Astrocyte of the spinal cord (primary cell): ENCODE measurements at places on chromosomes 3 and 15.

GRCh38 chr3:47310391-47310790, 27.6 kb downstream of the KLHL18 start:
- DNase-seq: no peak

DNA sequence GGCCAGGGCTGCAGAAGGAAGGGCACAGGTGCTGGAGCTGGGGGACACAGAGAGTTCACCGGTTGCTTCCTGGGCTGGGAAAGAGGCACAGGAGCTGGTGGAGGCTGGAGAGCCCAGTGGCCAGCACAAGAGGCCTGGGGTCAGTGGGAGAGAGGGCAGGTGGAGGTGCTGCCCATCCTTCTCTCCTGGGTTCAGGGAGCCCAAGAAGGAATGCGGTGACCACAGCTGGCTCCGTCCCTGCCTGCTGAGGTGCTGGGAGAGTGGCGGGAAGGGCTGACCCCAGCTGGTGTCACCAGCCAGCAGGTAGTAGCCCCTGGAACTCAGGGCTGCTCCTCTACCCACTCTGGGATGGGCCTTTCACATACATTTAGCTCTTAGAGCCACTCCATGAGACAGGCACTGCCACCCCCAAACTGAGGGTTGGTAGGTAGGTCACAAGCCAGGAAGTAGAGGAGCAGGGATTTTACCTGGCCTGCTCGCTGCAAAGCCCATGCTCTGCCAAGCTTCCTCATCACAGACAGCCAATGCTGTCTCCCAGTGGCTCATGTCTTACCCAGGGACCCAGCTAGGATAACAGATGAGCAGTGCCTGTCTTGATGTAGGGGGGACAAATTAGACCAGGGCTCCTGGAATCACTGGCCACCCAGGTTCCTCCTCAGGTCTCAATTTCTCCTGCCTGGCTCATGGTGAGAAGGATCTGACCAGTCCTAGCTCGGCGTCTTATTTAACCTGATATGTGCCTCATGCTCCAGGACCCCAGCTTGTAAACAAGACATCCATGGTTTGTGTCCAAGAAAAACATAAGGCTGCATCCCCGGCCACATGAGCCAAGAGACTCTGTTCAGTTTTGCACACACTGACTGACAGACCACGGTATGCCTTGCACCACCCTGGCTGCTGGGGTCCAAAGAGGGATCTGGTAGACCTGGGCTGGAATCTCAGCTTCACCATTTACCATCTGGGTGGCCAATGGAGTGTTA, 119.2 kb downstream of the CORO2B start:
- no peak for DNase-seq

GRCh38 chr3:137081711-137082110, 123.9 kb downstream of the IL20RB start:
- no peak for DNase-seq

GRCh38 chr3:95338446-95338845, 1275.6 kb downstream of the NSUN3 start:
- DNase-seq: no peak

GRCh38 chr3:56914646-56915045, 112.9 kb upstream of the ARHGEF3 start:
- DNase-seq: no peak

DNA sequence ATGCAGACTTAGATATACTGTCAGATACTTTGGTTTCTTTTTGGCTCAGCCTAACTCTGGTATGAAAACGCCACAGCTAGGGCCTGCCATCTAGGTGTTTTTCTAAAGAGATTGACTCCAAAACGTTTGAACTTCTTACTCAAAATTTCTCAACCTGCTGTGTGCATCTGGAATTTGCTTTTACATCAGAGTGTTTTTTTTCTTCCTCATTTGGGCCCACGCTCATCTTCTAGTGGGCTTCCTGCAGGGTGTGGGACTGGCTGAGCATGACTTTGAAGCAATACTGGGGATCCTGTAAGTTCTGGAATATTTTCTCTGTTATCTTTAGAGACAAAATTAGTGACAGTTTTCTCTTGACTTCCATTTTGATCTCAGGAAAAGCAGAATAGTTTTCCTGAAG, 117.8 kb downstream of the NR1D2 start:
- peak; percentile 34 for DNase-seq

DNA sequence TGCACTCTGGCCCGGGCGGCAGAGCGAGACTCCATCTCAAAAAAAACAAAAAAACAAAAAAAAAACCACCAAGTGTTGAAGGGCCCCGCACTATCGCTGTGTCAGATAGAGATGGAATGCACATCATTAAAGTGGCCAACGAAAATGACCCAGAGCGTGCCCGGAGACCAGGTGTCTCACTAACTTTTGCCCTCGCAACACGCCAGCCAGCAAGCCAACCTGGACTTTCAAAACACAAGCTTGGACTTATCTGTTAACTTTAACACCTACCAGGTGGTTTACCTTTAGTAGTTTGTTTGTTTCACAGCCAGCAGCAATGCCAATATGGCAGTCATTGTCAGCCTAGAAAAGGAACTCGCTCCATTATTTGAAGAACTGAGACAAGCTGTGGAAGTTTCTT, 28.6 kb downstream of the FAM174B start:
- DNase-seq: no peak

GRCh38 chr3:193971261-193971751, 164.6 kb upstream of the HES1 start:
- DNase-seq: peak; percentile 79

DNA sequence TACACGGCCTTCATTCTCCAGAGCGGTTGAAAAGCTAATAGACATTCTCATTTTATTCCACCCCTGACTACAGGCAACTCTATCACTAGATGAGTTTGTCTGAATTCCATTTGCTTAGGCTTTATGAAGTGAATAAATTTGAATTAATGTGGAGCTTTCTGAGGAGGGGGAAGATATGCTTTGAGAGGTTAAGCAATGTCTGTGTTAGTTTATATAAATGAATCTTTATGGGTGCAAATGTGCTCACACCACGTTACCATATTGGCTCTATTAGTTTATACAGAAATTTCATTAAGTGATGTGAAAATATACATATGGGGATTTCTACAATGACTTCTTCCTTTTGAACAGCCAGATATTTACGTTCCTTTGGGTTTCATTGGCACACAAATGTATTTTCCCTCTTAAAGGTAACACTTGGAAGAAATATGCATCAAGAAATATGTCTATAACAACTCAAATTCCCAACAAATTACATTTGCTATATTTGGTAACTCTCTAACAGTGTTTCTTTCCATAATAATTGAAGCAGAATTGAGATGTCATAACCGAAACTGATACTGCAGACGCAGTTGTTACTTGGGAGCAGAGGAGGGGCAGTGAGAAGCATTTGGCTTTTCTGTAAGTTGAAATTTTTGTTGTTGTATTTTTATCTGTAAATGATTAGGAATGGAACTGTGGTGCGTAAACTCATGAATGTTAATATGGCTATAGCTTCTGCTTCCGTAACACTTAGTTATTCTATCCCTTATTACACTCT, 359.4 kb downstream of the CACNA2D3 start:
- no peak for DNase-seq

DNA sequence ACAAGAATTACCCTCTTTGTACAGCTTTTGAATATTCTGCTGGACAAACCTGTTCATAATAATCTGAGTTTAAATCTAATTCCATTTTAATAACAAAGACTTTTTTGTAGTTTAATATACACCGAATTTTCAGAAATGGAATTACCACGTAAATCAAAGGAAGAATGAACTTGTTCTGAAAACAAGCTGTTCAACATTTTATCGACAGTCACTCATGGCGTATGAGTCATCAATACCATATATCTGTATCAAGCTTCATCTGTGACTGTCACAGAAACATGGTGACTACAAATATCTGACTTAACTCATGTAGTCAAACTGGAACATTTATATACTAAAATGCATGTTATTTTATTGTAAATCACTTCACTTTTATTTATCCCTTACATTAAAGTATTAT, 90.0 kb downstream of the EFL1 start:
- no peak for DNase-seq

DNA sequence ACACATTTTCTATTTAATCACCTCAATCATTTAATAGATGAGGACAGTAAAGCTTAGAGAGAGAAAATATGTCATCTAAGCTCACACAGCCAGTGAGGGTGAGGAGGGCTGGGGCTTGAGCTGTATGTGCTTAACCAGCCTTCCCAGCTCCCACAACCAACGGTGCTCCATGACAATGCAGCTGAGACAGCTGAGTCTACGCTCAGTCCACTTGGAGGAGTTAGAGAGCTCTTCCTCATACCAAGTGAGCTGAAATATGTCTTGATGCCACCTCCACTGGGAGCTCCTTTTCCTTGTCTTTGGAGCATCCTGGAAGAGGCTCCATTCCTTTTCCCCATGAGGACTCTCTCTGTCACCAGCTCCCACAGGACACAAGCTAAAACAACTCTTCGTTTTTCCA, 9.3 kb downstream of the HOMER2 start:
- no peak for DNase-seq

- DNase-seq: no peak
Measured at GRCh38 chr3:64878362-64878761, 190.6 kb upstream of the ADAMTS9 start.

DNA sequence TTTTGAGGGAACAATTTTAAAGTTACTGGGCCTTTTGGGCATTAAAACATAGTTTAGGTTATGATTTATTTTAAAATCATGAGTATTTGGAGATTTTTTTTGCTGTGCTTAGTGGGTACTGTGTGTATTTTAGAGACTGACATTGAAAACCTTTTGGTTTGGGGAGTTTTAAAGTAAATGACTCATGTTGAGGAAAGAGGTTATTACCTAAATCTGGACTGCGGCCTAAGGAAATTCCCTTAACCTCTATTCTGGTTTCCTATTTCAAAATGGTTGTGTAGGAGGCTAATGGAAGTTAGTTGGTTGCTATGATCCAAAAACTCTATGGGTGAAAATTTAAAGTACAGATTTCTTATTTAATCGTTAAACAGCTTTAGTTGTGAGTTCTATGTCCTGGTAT, 57.3 kb upstream of the DPH6 start:
- DNase-seq: peak; percentile 76

GRCh38 chr15:38508647-38509046, 54.7 kb downstream of the FAM98B start:
- no peak for DNase-seq

- no peak for DNase-seq
Measured at GRCh38 chr15:48064421-48064820, 56.4 kb upstream of the SLC24A5 start.

- DNase-seq: peak; percentile 23
Measured at GRCh38 chr15:99212406-99212805, 37.0 kb downstream of the TTC23 start.

- DNase-seq: no peak
Measured at GRCh38 chr3:59286791-59287531, 237.1 kb upstream of the CFAP20DC start.

- DNase-seq: no peak
Measured at GRCh38 chr15:32974691-32975090, 219.8 kb downstream of the FMN1 start.
